Neural crest cell (in vitro differentiated cells): ENCODE measurements at places on chromosomes 12 and 14.

- DNase-seq: no peak
Observed at GRCh38 chr12:51871918-51872688, 15.8 kb upstream of the ANKRD33 start.

DNA sequence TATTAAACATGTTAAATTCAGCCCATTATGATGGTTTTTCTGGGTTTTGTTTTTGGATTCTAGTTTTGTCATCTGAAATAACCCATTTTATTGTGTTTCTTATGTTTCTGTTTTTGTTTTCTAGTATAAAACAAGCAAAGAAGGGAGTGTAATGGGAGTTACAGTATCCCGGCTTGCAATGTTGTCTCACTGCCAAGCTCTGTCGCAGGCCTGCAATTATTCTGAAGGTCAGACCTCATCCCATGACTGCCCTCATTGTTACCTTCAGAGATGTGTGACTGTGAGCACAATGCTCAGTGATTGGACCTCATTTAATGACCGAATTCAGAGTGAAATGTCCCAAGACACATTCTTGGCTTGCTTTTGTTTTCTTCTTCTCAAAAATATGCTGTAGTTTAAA lies 73.0 kb upstream of the ATF1 start:
- DNase-seq: no peak

DNA sequence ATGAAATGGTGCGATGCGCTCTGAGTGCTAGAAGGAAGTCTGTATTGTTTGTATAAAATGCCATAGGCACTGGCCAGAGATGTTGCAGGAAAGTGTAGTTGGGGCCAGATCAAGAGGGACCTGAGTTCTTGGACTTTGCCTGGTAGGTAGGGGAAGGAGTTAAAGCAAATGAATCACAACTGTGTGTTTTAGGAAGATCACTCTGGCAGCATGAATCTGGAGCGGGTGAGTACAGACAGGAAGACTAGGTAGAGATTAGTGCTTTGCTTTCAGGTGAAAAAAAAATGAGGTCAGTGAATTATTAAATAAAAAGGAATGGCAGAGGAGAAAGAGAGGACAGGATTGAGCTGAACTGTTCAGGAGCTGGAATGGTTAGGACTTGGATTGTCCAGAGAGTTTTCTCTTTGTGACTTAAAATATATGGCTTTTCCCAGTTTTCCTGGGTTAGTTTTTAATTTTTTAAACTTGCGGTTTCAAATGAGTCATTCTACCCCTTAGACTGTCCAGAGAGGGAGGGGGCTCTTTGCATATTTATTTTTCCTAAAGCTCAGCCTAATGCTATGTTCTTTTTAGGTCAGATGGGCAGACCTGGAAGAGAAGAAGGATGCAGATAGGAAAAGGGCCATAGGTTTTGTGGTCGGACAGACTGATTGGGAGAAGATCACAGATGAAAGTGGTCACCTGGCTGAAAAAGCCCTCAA lies 41.1 kb downstream of the PROX2 start:
- DNase-seq: no peak

GRCh38 chr12:118065380-118065779 lies 4.4 kb upstream of the WSB2 start:
- no peak for DNase-seq

GRCh38 chr12:127054531-127054930 lies 1212.4 kb upstream of the TMEM132C start:
- DNase-seq: no peak

- DNase-seq: no peak
Observed at GRCh38 chr12:74449872-74450271, 87.8 kb upstream of the ATXN7L3B start.

GRCh38 chr12:48999371-49000131 lies at the start of gene DDN:
DDN (minus strand) TSS chr12:48999375; CDS start chr12:48999287, 88 bp downstream.
- no peak for DNase-seq

- no peak for DNase-seq
Observed at GRCh38 chr14:74583689-74584434, 28.2 kb downstream of the LTBP2 start.

DNA sequence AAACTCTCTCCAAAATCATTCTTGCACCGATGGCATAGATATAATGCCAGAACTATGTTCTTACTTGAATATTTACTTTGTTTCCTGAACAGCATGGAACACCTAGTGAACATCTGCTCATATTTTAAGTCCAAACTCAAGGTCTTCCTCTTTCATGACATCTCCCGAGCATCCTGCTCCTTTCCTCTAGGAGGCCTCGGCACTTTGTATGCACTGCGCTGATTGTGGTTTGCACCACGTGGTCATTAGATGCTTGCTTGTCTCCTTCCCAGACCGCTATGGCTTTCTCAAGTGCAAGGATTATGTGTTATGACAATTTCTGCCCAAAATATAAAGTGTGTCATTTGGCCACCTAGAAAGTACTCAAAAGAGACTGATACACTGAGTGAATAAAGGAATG lies 912.0 kb downstream of the GALC start:
- DNase-seq: no peak

- no peak for DNase-seq
Observed at GRCh38 chr14:103072595-103073366, 11.2 kb upstream of the LBHD2 start.

DNA sequence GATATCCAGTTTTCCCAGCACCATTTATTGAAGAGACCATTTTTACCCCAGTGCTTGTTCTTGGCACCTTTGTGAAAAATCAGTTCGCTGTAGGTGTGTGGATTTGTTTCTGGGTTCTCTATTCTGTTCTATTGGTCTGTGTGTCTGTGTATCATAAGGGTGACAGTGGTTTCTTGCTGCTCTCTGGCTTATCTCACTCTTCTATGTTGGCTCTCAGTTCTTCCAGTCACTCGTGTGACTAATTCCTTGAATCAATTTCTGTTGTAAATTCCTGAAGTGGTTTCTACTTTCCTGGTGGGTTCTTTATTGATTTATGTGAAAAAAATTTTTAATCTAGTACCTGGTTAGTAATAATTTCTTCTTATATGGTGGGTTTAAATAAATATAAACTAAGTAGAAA lies 58.3 kb downstream of the OTOGL start:
- no peak for DNase-seq

GRCh38 chr12:53380104-53380793 lies at the start of gene SP1:
SP1 (plus strand) TSS chr12:53380176; CDS start chr12:53380292, 116 bp downstream.
- DNase-seq: peak; percentile 63

- DNase-seq: no peak
Observed at GRCh38 chr12:118455327-118455726, 79.0 kb downstream of the SUDS3 start.

DNA sequence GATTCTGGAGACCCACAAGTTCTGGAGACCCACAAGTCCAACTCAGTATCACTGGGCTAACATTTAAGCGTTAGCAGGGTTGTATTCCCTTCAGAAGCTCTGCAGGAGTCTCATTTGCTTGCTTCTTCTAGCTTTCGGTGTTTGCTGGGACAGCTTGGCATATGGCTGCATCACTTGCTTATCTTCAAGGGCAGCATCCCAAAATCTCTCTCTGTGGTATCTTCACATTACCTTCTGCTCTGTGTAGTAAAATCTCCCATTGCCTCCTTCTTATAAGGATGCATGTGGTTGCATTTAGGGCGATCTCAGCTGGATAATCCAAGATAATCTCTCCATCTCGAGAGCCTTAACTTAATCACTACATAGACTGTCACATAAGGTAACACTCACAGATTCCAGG lies 7.3 kb upstream of the CNTN1 start:
- no peak for DNase-seq

- DNase-seq: peak; percentile 82
Observed at GRCh38 chr14:71753126-71753830, 179.0 kb upstream of the RGS6 start.

- DNase-seq: no peak
Observed at GRCh38 chr12:7144414-7145120, 14.4 kb downstream of the CLSTN3 start.

DNA sequence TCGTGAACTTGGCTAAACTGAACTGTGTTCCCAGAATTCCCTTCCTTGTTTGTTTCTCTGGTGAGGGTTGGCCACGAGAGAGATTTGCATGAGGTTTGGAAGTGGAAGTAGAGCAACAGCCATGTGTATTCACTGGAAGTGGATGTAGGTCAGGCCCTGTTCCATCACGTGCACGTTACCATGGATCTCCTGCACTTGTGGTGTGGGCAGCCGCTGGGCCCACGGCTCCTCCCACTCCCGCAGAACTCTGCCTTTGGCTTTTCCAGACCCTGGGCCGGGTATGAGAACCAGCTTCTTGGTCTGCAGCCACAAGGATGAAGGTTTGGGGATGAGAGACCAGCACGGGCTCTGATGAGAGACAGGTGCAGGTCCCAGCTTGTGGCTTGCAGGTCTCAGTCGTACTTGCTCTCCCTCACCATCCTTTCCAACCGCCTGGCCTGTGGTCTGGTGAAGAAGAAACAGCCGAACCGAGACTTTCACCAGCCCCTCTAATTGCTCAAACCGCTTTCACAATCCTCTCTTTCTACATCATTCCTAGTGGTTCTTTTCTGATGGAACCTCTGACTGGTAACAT lies 94.9 kb downstream of the DUSP16 start:
- DNase-seq: no peak

DNA sequence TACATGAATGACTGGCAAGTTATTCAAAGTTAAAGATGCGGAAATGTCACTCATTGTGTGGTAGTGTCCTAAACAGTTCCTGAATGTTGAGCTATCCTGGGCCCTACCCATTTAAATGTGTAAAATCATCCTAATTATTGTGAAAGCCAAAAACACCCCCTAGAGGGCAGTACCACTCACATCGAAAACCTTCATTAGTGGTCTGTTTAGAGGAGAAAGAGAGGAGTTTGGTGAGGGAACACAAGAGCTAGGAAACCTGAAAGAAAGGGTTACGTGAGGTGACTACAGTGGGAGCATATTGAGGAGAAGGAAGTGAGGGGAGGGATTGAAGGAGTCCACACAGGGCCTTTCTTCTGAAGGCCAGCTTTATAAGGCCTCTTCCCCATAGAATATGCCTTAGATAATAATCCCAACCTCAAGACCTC lies 2.5 kb upstream of the TEP1 start:
- peak; percentile 17 for DNase-seq

DNA sequence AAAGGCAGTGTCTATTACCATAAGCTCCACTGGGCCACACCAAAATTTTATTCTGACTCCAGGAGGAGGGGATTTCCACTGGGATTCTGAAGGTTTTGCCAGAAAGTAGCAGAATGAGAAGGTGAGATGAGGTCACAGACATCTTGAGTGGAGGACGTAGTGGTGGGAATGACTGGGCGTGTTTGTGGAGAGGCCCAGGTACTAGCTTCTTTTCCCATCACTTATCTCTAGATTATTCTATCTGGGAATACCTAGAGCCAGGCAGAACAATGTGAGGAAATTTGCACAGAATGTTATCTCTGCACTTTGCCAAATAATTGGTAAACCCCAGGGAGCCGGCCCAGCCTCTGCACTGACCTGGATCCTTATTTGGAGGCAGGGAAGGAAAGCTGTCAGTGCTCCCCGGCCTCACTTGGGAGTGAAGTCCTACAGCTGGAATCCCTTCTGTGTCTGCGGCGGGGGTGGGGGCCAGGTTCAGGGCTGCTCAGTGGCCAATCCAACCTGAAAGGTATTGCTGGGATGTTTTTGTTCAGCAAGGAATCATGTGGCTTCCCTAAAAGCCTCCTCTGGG lies 129.4 kb downstream of the C12orf75 start:
- no peak for DNase-seq

GRCh38 chr14:27608377-27608776 lies 1010.5 kb upstream of the NOVA1 start:
- no peak for DNase-seq

GRCh38 chr14:51818748-51819380 lies 41.5 kb upstream of the GNG2 start:
- DNase-seq: no peak

DNA sequence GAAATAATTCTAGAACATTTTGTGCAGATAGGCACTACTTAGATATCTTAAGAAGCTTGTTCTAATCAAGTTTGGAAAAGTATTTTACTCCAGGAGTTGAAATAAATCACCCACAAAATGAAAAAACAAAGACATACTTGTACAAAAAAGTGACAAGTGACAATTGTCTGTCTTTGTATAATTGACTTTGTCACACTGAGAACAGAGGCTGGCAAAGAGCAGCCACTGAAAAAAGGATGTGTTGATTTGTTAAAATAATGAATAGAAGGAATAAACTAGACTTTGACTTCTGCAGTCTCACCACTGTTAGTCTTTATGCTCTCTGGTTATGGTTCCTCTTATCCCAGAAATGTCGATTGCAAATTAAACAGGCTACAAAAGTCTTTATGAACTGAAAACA lies 77.6 kb downstream of the PTPRR start:
- DNase-seq: no peak

DNA sequence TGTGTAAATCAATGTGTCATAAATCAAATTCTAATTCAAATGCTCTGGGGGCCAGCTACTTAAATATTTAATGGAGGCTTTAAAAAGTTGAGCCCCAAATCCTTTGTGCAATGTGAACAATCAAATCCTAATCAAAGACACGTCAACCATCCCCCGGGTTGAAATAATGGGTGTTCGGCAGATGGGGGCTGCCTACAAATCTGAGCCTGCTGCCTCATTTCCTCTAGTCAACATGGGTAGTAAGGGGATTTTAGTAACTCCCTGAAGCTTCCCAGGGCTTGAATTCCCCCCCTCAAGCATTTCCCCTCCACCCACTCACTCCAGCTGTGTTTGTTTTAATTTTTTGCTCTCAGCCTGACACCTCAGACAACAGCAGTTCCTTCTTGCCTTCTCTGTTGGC lies 37.8 kb downstream of the SRRM4 start:
- DNase-seq: no peak

GRCh38 chr12:76265424-76266180 lies 82.6 kb downstream of the BBS10 start:
- DNase-seq: no peak

DNA sequence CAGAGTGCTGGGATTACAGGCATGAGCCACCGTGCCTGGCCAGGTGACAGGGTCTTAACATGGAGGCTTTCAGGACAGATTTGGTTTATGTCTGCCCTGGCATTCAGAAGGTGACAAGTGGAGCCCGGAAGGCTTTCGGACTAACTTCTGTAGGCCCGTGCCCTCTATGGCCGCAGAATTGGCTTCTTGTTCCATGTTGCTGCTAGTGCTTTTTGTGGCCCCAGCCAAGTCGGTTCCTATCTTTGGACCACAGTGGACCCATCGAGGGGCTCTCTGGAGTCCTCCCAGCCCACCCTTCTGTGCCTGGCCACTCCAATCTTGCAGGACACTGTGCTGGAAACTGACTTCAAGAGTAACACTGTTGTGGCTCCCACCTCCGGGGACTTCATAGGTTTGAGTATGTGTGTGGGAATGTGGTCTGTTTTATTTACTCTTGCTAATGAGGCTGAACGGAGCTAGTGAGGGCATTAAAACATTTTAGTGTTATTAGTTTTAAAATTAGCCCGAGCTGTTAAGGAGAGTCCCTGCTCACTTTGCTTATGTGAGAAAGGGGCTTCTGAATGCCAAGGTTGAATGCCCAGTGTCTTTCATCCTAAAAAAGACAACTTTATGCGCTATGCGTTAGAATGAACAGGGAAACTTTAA lies 245.9 kb downstream of the CACNA1C start:
- DNase-seq: no peak

DNA sequence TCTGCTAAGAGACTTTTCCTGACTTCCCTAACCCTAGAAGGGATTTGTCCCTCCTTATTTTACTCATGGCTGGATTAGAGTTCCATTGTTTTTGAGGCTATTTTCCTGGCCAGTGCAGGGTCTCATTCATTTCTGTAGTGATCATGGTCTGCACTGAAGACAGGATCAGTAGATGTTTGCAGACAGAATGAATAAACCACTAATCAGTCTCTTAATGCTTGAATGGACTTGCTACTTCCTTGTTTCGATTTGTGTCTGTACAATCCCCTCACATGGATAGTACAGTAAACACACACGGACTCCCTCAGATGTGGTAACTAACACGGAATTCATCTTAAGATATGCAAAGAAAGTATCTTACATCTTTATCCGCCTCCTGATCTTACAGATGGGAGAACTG lies 102.6 kb upstream of the PRB2 start:
- DNase-seq: no peak
